ENCODE measurements at places on chromosomes 5 and 9.
A peak's percentile ranks its signal among the peaks of the same experiment; 100 is the strongest.

GRCh38 chr5:55172937-55173686 lies at the start of gene CDC20B:
Gene CDC20B, minus strand, starts transcription at chr5:55173177. Its CDS starts 177 bp downstream, at chr5:55173000.
- H3K27ac ChIP-seq, result no peak within 1 kb of the TSS
- peaks cover 80% of the 10 kb centered on the region for H3K27me3 ChIP-seq
- H3K4me3 ChIP-seq, result peak within 1 kb of the TSS; percentile 89

DNA sequence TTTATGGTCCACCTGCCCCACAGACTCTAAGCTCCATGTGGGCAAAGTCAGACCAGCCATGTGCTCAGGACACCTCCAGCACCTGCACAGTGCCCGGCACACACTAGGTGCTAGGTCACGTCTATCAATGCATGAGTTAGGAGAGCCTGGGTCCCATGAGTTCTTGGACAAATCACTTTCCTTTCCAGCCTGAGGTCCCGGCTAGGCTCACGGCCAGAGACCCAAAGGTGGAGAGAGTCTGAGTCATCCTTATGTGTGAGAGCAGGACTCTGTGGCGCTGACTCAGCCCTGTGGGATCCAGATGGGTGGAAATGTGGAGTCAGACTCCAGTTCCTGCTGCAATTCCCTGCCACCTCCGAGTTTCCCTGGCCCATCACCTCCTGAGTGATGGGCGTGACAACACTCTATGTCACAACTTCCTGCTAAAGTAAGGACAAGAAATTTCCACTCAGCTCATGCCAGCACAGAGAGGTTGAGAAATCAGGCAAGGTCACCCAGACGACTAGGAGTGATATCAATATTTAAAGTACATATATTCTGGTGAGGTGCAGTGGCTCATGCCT lies 2.5 kb upstream of the ST6GALNAC4 start:
- H3K27me3 ChIP-seq, result no peaks in the 10 kb centered on the region
- no peak overlapping the region for H3K4me3 ChIP-seq
- peak overlapping the region; percentile 40 for H3K27ac ChIP-seq

GRCh38 chr5:80268916-80269315 lies 13.1 kb upstream of the SERINC5 start:
- peak overlapping the region; percentile 74 for H3K4me3 ChIP-seq
- H3K27ac ChIP-seq, result peak overlapping the region; percentile 99
- no peaks in the 10 kb centered on the region for H3K27me3 ChIP-seq
- no peak for DNase-seq
- peaks cover 33% of the 10 kb centered on the region for H3K4me1 ChIP-seq

DNA sequence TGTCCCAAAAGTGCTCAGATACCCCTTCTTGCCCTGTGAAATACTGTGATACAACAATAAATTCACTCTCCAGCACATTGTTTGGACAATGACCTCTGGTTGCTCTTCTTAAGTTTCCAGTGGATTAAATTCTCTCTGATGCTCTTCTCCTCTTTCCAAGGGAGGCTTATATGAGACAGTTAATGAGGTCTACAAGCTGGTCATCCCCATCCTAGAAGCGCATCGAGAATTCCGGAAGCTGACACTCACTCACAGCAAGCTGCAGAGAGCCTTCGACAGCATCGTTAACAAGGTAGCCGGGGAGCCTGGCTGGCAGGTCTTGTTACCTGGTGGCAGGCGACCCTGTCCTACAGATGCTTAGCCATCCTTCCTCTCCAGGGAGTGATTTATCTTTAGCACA lies 226.5 kb downstream of the DOCK8 start:
- no peaks in the 10 kb centered on the region for H3K27me3 ChIP-seq
- no peak overlapping the region for H3K4me3 ChIP-seq
- peaks cover 50% of the 10 kb centered on the region for H3K36me3 ChIP-seq
- H3K4me1 ChIP-seq, result peaks cover 12% of the 10 kb centered on the region
- H3K27ac ChIP-seq, result peak overlapping the region; percentile 73
- DNase-seq, result no peak

DNA sequence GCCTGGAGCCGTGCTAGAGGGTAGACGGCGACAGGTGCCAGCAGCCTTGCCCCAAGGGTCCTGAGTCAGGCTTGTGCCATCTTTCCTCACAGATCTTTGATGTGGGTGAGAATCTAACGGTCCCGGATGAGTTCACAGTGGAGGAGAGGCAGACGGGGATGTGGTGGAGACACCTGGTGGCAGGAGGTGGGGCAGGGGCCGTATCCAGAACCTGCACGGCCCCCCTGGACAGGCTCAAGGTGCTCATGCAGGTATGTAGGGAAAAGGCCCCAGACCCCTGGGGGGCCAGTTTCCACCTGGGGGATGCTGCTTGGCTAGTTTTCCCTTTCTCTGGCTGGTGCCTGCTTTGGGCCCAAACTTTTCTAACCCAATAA lies 24.0 kb downstream of the PTGES2 start:
- no peaks in the 10 kb centered on the region for H3K27me3 ChIP-seq
- H3K4me3 ChIP-seq, result peak overlapping the region; percentile 25
- H3K36me3 ChIP-seq, result peaks cover 22% of the 10 kb centered on the region
- peak overlapping the region; percentile 85 for H3K27ac ChIP-seq

- peak; percentile 40 for DNase-seq
- H3K4me3 ChIP-seq, result peak overlapping the region; percentile 66
- H3K4me1 ChIP-seq, result peaks cover 10% of the 10 kb centered on the region
- peaks cover 2% of the 10 kb centered on the region for H3K27me3 ChIP-seq
- H3K36me3 ChIP-seq, result no peaks in the 10 kb centered on the region
- peak overlapping the region; percentile 68 for H3K27ac ChIP-seq
These were observed 28.6 kb upstream of the SLC6A19 start for GRCh38 chr5:1172670-1173404.

GRCh38 chr9:97039514-97039860 lies 545 bp upstream of the CTSV start:
- H3K27me3 ChIP-seq, result peaks cover 60% of the 10 kb centered on the region
- peaks cover 2% of the 10 kb centered on the region for H3K4me1 ChIP-seq
- peak overlapping the region; percentile 87 for H3K4me3 ChIP-seq
- peaks cover 2% of the 10 kb centered on the region for H3K36me3 ChIP-seq
- no peak for DNase-seq

GRCh38 chr5:35778259-35778769 lies 78.4 kb upstream of the IL7R start:
- H3K27ac ChIP-seq, result no peak overlapping the region
- DNase-seq, result no peak
- no peak overlapping the region for H3K4me3 ChIP-seq
- H3K27me3 ChIP-seq, result no peaks in the 10 kb centered on the region
- H3K4me1 ChIP-seq, result peaks cover 34% of the 10 kb centered on the region

DNA sequence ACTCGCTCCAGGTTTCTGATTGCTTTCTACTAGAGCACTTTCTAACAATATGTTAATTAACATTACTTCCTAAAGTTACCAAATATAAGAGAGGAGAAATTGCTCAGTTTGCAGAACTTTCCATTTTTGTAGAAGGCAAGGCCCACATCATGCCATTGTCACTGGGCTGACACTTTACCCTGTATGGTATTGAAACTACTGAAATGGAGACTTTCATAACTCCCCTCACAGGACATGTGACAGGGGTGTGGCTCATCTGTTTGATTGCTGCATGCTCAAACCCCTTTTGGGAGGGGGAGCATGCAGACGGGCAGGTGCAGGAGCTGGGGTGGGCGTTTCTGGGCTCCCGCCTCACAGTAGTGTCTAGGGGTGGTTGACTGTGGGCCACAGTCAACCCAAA lies 206.3 kb upstream of the GHR start:
- H3K36me3 ChIP-seq, result no peaks in the 10 kb centered on the region
- H3K27ac ChIP-seq, result no peak overlapping the region
- no peaks in the 10 kb centered on the region for H3K4me1 ChIP-seq
- no peak for DNase-seq
- no peaks in the 10 kb centered on the region for H3K27me3 ChIP-seq
- H3K4me3 ChIP-seq, result no peak overlapping the region

DNA sequence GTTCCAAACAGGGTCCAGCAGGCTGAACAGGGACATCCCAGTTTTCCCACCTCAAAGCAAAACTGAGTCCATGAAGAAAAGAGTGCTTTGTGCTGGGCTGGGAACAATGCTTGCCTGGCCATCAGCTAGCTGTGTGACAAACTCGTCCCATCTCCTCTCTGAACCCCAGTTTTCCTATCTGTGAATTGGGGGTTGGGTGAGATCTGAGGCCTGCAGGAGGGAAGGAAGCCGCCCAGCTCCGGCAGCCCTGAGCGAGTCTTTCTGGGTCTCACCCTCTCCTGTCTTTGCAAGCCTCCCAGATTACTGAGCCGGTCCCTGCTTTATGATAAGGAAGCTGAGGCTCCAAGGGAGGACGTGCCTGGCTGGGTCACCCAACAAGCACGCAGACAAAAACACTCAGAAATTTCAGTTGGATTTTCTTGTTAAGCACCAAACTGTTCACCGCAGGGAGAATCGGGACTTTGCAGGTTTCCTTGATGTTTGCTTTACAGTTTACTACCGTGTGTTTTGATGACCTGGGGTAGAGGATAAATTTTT lies 82.6 kb upstream of the LMX1B start:
- H3K36me3 ChIP-seq, result no peaks in the 10 kb centered on the region
- no peak for DNase-seq
- no peaks in the 10 kb centered on the region for H3K4me1 ChIP-seq

DNA sequence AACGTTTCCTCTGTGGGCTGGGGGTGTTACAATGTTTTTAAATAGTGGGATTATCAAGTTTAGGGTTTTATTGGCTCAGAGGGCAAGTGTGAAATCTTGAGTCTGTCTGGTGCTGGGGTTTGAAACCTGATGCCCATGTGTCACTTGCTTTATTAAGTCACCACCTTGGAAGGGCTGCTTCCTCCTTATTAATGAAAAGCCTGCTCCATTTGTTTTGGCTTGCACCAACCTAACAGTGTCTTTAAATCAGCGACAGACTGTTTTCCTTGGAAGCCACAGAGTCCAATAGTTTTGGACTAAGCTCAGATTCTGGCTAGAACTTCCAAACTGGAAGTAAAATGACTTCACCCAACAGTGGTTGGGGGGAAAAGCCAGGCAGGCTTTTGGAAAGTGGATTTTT lies 10.7 kb upstream of the PALM2AKAP2 start:
- no peak overlapping the region for H3K4me3 ChIP-seq
- H3K27me3 ChIP-seq, result peaks cover 8% of the 10 kb centered on the region
- no peaks in the 10 kb centered on the region for H3K4me1 ChIP-seq

GRCh38 chr5:13045897-13046551 lies 898.5 kb downstream of the DNAH5 start:
- H3K27me3 ChIP-seq, result no peaks in the 10 kb centered on the region
- H3K27ac ChIP-seq, result no peak overlapping the region
- H3K4me3 ChIP-seq, result no peak overlapping the region
- no peaks in the 10 kb centered on the region for H3K36me3 ChIP-seq
- no peaks in the 10 kb centered on the region for H3K4me1 ChIP-seq
- DNase-seq, result no peak

GRCh38 chr5:139552893-139553575 lies 8.1 kb upstream of the UBE2D2 start:
- no peak overlapping the region for H3K4me3 ChIP-seq
- H3K4me1 ChIP-seq, result peaks cover 9% of the 10 kb centered on the region
- H3K27ac ChIP-seq, result no peak overlapping the region

DNA sequence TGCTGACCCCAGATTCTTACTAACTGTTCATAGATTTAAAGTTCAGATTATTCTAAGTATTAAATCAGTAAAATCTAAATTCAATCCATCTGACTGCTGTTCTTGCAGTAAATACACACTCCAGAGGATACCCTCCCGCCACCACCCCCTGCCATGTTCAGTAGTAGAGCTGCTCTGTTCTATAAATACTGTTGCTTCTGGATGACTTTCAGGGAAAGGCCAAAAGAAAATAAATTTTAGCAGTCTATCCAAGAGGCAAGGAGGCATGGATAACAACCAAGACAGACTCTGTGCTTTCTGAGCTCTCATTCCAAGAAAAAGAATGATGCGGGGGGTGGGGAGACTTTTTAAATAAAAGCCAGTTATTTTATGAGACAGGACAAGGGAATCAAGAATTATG lies 115.1 kb downstream of the ADAMTS6 start:
- no peak overlapping the region for H3K27ac ChIP-seq
- H3K36me3 ChIP-seq, result no peaks in the 10 kb centered on the region
- no peaks in the 10 kb centered on the region for H3K4me1 ChIP-seq
- no peak overlapping the region for H3K4me3 ChIP-seq

- DNase-seq, result no peak
- H3K4me3 ChIP-seq, result no peak overlapping the region
- peaks cover 63% of the 10 kb centered on the region for H3K27me3 ChIP-seq
- H3K36me3 ChIP-seq, result no peaks in the 10 kb centered on the region
These were observed 66.9 kb downstream of the SPATA31C2 start for GRCh38 chr9:88071331-88071730.

DNA sequence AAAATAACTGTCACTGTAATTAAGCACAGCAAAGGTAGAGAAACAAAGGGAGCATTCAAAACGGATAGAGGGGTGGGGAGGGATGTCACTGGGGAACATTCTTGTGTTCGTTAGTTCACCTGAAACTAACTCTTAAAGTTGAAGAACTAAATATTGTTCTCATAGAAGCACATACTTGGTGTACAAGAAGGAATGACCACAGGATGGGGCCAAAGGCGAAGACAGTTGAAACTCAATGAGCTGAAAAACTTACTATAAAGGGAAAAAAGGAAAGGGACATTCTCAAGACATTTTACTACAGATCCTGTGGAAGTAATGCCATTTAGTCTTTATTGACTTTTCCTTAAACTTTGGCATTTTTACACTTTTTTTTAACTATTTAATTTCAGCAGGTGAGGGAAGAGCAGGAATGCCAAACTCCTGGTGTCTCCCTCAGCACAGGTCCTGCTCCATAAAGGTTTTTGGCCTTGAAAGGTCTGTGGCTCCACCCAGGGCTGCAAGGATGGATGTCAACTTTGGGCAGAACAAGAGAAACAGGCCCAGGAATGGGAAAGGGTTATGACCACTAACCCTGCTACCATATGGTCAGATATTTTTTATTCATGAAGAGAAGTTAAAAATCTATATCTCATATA lies 197.6 kb upstream of the RASA1 start:
- peaks cover 21% of the 10 kb centered on the region for H3K4me1 ChIP-seq
- H3K4me3 ChIP-seq, result no peak overlapping the region
- H3K27ac ChIP-seq, result no peak overlapping the region
- no peak for DNase-seq
- peaks cover 12% of the 10 kb centered on the region for H3K36me3 ChIP-seq
- no peaks in the 10 kb centered on the region for H3K27me3 ChIP-seq

- H3K4me1 ChIP-seq, result peaks cover 2% of the 10 kb centered on the region
- H3K36me3 ChIP-seq, result no peaks in the 10 kb centered on the region
- peaks cover 42% of the 10 kb centered on the region for H3K27me3 ChIP-seq
- no peak within 1 kb of the TSS for H3K27ac ChIP-seq
- DNase-seq, result no peak
These were observed at the start of gene IFNA8 for GRCh38 chr9:21408817-21409216. Gene IFNA8, plus strand, starts transcription at chr9:21409117. Its CDS starts 60 bp downstream, at chr9:21409177.

GRCh38 chr5:74149395-74149794 lies 491.1 kb downstream of the ENC1 start:
- DNase-seq, result no peak
- H3K27me3 ChIP-seq, result peaks cover 3% of the 10 kb centered on the region
- no peak overlapping the region for H3K4me3 ChIP-seq
- H3K36me3 ChIP-seq, result no peaks in the 10 kb centered on the region
- H3K4me1 ChIP-seq, result no peaks in the 10 kb centered on the region

DNA sequence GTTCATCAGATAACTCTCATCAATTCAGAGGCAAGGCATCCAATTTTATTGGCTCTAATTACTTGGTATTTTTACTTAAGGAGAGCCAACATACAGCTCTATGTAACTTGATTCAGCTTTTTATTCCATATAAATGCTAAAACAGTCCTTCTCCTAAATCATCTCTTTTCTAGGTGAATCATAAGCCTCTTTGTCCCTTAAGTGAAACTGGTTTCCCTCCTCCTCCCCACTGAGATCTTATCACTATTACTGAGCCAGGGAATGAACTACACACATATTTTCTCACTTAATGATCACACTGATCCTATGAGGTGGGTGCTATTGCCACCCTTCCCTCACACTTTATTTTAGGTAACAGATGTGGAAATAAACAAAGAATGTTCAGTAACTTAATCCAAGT lies 1143.8 kb downstream of the MAT2B start:
- no peak overlapping the region for H3K27ac ChIP-seq
- no peaks in the 10 kb centered on the region for H3K4me1 ChIP-seq
- H3K36me3 ChIP-seq, result no peaks in the 10 kb centered on the region
- DNase-seq, result no peak
- no peaks in the 10 kb centered on the region for H3K27me3 ChIP-seq

Data from activated naive CD8-positive, alpha-beta T cell treated with anti-CD3 and anti-CD28 coated beads, Interleukin-2, amount 10 ng/mL, durations not matched to agents 7 days and 5 days (primary cell).